Retina (tissue), 1 donor: ENCODE measurements at places on chromosomes 4 and X.
A peak's percentile ranks its signal among the peaks of the same experiment; 100 is the strongest.

- DNase-seq = no peak
Observed at GRCh38 chr4:2930758-2931511, 32.3 kb downstream of the NOP14 start.

DNA sequence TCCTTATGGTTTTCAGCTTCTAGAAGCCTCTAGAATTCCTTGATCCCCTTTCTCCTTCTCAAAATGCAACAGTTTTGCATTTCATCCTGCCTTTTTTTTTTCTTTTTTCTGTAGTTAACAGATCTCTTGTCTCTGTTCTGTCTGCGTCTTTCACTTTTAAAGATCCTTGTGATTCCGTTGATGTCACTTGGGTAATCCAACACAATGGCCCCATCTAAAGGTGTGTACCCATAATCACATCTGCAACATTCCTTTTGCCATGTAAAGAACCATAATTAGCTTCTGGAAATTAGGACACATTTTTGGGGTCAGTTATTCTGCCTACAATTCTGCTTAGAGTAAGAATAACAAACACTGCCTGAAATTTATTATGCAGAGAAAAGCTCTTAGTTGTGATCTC is 1180.9 kb upstream of the ADGRL3 start:
- no peak for DNase-seq

- no peak for DNase-seq
Observed at GRCh38 chrX:10571260-10571659, 49.1 kb downstream of the MID1 start.

GRCh38 chr4:113952452-113953029 is 26.9 kb downstream of the ARSJ start:
- peak; percentile 41 for DNase-seq

DNA sequence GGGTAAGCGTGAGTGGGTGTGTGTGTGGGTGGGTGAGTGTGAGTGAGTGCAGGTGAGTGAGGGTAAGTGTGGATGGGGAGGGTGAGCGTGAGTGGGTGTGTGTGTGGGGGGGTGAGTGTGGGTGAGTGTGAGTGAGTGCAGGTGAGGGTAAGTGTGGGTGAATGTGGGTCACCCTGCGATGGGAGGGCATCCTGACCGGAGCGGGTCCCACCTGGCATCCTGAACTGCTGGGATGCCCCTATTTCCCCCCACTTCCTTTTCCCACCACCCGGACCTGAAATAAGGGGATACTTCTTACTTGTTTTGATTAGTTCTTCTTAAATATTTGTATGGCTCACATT is 49.5 kb downstream of the ING2 start:
- no peak for DNase-seq

GRCh38 chr4:123232439-123232838 is 164.2 kb upstream of the SPRY1 start:
- no peak for DNase-seq

DNA sequence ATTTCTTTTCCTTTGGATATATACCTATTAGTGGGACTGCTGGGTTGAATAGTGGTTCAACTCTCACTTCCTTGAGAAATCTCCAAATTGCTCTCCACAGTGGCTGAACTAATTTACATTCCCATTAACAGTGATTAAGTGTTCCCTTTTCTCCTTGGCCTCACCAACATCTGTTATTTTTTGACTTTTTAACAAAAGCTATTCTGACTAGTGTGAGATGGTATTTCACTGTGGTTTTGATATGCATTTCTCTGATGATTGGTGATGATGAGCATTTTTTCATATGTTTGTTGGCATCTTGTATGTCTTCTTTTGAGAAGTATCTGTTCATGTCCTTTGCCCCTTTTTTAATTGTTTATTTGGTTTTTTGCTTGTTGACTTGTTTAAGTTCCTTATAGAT is 413.0 kb downstream of the MAPK10 start:
- no peak for DNase-seq

DNA sequence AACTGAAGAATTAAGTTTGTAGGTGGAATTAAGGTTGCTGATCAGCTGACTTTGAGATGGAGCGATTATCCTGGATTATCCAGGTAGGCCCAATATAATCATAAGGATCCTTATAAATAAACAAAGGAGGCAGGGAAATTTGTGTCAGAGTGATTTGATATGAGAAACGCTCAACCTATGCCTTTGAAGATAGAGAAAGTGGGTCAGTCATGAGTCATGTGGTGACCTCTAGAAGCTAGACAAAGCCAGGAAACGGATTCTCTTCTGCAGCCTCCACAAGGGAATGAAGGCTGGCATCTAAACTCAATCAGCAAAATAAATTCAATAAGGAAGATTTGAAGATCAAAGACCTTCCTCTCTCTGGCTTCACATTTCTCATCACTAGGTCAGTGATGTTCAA is 41.5 kb upstream of the SMIM10 start:
- no peak for DNase-seq

- DNase-seq = no peak
Observed at GRCh38 chrX:55490974-55491373, 1.3 kb upstream of the USP51 start.

GRCh38 chr4:23039818-23040217 is 347.1 kb downstream of the GBA3 start:
- no peak for DNase-seq

- DNase-seq = no peak
Observed at GRCh38 chr4:137641544-137641943, 109.2 kb upstream of the PCDH18 start.

DNA sequence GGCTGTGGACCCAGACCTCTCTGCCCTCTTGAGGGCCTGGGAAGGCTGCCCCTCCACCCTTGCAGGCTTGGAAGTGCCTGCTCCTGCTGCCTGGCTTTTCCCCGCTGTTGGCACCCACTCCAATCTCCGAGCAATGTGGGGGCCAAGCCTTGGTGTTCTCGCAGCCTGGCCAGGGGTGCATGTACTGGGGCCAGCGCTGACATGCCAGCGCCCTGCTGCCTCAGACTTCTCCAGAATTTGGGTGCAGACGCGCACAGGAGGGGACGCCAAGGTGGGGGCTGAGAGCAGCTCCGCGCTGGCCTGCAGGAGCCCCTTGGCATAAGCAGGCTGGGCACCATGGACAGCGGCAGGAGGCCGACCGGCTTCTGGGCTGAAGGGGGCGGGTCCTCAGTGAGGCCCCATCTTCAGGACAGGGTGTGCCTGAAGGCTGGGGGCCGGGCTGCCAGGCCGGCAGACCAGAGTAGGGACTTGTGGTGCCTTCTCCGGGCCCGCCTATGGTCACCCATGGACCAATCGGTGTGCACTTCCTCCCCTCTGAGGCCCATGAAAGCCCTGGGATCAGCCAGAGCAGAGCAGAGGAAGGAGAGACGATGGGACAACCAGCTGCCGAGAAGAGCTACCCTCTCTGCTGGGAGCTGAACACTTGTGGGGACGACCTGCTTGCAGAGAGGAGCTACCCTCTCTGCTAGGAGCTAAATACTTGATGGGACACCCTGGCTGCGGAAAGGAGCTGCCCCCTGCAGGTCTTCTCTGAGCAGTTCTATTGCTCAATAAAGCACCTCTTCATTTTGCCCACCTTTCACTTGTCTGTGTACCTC is 118.3 kb downstream of the DNAAF6 start:
- peak; percentile 78 for DNase-seq

GRCh38 chr4:75950213-75950815 is 9.5 kb upstream of the NAAA start:
- DNase-seq = no peak

DNA sequence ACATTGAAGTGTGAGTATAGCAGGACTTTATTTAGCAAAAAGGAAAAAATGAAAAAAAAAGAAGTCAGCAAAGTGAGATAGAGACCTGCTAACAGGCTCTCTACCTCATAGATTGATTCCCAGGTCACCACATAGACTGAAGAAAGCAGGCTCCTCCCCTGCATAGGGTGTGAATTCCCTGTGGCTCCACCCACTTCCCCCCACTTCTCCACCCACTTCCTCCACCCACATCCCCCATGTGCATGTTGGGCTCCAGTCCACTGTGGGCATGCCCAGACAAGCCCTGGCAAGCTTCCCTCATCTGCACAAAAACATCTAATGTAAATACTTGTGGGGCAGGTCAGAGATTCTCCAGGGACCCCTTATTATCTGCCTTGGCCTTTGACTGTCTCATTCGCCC is 97.8 kb downstream of the TMEM47 start:
- DNase-seq = no peak

DNA sequence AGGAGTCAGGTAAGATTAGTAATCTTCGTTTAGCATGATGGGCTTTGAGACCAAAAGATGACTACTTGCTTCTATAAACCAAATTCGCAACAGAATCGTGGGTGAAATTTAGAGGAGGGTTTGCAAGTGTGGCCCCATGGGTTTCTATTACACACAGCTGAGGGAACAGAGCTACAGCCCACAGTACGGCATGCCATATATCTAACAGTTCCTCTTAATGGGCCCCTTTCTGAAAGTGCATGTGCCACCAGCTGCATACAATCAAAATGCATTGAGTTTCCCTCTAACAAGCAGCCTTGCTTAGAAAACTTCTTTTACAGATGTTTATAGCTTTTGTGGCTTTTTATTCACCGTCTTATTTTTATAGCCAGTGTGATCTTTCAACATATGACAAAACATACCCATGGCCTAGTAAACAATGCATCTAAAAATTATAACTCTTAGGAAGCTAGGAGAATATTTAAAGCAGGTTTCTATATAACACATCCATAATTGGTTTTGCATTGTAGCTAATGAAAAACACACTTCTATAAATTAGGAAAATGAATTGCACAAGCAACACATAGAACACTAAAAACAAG is 202.1 kb downstream of the PRDM5 start:
- DNase-seq = no peak

- no peak for DNase-seq
Observed at GRCh38 chr4:156756118-156756517, 215.5 kb downstream of the PDGFC start.

GRCh38 chrX:66018585-66019309 is 21.1 kb downstream of the VSIG4 start:
- no peak for DNase-seq

DNA sequence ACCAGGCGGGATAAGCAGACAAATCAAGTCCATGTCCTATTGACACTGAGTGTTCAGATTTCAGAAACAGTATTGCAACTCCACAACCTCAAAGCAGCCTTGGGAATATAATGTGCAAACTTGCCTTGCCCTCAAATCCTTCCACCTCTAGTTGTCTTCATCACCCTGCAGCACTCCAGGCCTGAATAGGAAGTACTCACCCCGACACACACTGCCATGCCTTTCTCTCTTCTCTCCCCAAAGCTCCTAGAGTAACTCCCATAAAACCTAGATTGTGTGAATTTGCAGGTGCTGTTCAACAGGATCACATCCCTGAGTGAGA is 19.6 kb downstream of the ACSL1 start:
- no peak for DNase-seq

DNA sequence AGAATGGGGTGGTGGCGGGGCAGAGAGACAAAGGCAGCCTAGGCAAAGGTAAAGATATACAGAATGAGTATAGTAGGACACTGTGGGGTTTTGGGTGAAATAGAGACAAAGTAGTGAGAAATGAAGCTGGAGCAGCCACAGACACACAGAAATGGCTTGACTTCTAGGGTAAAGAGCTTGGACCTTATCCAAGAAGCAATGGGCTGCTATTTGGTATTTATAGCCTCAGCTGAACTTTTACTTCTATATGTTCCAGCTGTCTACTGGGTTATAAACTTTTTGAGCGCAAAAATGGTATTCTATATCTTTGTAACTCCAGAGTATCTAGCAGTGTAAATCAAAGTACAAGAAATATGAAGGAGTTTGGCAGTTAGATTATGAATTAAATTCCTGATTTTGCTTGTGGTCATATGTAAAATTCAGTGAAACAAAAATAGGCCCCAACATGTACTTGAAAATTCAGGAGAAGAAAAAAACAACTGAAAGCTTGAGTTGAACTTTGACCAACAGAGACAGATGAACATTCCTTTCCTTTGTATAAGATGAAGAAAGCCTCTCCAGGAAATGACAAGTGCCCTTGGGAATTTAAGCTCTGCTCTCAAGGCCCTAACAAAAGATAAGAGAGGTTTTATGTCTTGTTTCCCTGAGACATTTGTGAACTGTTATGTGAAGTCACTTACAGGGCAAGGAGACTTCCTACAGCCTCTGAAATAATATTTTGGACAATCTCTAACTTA is 354.1 kb downstream of the CHIC1 start:
- DNase-seq = no peak

DNA sequence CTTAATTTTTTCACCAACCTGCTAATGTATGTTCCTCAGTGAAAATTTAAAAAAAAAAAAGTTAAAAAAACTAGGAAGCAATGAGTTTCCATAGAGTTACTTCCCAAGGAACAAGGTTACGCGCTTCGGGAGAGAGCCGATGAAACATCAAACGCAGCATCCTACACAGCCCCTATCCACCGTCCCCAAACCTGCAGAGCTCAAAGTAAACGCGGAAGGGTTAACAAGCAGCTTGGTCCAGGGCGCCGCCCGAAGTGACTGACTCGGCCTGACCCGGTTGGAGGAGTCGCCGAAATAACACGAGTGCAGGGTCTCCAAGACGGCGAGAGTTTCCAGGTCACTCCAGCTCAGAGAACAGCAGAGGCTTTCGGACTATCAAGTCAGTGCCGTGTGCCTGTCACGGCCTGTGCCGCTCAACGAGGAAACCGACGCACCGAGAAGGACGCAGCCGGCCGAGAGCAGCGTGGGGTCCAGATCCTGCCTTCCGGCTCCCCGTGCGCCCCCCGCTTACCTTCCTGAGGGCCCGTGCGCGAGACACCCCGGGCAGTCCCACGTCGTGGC is 512 bp downstream of the NOP14 start:
- DNase-seq = no peak

DNA sequence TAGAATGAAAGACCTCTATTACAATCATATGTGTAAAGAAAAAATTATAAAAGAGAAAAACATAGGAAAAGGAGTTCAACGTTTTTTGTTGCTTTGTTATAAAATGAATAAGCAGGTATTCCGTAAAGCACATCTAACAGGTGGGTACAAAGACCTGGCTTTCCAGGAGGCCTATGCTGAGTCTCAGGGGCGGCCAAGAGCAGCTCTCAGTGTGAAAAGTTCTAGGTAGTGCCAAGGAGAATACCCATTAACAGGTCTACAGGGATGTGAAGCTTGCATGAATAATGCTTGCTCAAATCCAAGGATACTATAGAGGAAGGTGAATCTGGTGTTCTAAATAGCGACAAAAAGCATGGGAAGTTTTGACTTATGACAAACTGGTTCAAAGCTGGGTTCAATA is 944.4 kb downstream of the PDHA2 start:
- DNase-seq = no peak

- DNase-seq = no peak
Observed at GRCh38 chr4:161143375-161143774, 1020.4 kb downstream of the FSTL5 start.

DNA sequence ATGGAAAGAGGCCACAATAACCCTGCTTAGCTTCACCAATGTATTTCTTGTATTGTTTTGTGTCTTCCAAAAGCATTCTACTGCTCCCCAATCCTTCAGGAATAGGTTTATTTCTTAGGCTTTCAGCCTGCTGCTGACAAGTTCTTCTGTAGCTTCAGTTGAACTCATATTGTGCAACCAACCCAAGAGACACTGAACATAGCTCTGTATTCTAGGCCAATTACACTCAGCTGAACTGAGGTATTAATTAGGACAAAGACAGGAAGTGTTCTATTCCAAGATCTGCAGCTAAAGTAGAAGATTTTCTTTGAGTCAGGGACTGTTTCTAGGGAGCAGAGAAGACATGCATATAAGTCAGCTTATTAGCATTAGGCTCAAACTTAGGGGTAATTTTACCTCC is 151.8 kb downstream of the LHFPL1 start:
- no peak for DNase-seq

GRCh38 chrX:44667771-44668170 is 125.1 kb upstream of the FUNDC1 start:
- no peak for DNase-seq
